Adrenal gland (tissue), 19 donors: ENCODE measurements at places on chromosomes 2 and 18. TPM values are rescaled to one million over a fixed set of nuclear protein-coding genes. Genes with fewer than 3 reads are reported as not detected.

DNA sequence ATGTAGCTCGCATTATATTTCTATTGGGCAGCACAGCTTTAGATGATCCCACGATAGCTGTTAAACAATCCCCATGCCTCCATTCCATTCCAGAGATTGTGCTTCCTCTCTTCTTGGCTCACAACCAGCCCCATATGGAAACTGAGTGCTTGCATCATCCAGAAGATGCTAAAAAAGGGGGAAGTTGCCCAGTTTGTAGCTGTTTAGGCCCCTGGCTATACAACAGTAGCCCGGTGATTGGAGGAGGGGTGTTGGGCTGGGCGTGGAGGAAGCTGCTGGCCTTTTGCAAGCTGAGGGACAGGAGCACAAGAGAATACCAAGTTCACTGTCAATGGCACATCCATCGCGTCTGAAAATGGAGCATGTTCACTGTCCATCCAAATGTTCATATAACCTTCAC lies 360.2 kb downstream of the ALK start:
- H3K27me3 ChIP-seq: no peaks in the 10 kb centered on the region
- no peaks in the 10 kb centered on the region for H3K4me1 ChIP-seq
- no peak overlapping the region for H3K27ac ChIP-seq
- no peaks in the 10 kb centered on the region for H3K36me3 ChIP-seq

MAP3K19 gene
- total RNA-seq: not detected

IL18R1 gene
- total RNA-seq: 4.3 TPM

CDKL4 gene
- 1.5 TPM for total RNA-seq

TACR1 gene
- 0.28 TPM for total RNA-seq

DNA sequence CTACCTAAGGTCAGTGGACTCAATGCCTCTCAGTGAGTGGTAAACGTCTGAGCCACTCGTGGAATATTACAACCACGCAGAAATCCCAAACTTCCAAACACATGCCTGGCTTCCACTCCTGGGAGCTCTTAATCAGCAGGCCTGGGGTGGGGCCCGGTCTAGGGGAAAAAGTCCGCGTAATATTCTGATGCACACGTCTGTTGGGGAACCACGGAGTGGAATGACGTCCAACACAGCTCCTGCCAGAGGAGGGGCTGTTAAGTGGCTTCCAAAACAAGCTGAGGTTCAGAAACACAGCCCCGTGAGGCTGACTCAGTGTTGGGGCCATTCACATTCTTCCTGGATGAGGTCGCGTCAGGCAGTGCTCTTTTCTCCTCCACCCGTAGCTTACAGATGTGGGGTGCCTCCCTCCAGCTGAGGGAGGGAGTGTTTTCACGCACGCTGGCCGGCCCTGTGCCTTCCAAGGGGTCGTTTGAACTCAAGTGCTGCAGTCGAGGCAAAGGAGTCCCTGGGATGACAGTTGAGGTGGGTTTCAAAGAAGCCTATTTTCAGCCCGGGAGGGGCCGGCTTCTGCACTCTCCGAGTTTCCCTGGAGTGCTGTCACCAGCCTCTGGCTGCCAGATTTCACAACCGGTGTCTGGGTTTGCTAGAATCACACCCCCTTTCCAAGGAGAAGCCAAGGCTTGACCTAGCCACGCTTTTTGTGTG lies 73.1 kb downstream of the ACKR3 start:
- DNase-seq: peak; percentile 26
- H3K4me3 ChIP-seq: no peak overlapping the region
- H3K27me3 ChIP-seq: no peaks in the 10 kb centered on the region
- no peaks in the 10 kb centered on the region for H3K4me1 ChIP-seq
- H3K27ac ChIP-seq: no peak overlapping the region

GRCh38 chr18:54794823-54795222 lies 33.5 kb upstream of the RAB27B start:
- no peaks in the 10 kb centered on the region for H3K27me3 ChIP-seq
- H3K4me3 ChIP-seq: no peak overlapping the region
- H3K27ac ChIP-seq: no peak overlapping the region
- H3K36me3 ChIP-seq: no peaks in the 10 kb centered on the region
- DNase-seq: no peak

DNA sequence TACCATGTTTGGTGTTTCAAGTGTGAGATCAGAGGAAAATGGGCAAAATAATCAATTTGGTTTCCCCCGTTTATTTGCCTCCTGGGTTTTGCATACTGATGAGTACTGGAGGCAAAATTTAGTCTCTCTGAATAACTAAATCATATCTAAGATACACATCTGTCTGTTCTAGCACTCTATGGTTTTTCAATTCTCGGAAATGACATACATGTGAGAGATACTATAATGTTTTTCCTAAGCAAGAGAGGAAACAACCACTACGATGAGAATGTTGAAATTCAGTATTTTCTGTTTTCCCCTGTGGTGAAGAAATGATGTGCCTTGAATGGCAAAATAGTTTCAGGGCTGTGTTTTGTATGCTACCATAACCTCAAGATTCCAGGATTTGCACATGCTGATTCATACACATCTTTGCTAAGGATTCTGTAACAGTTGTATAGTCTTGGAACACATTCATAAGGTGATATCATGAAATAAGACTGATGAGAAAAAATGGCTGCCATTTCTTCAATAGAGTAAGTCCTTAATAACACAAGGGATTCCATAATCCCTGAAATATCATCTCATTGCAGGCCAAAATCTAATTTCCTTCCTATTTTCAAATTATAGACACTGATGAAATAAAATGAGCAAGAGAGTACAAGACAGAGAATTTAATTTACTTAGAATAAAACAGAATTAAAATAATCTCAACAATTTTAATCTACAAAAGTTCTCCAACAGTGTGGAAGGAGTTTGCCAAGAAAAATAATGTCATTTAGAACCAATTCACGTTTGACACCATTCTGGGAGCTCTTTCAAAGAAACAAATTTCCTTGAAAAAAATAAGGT lies 316.6 kb downstream of the FIGN start:
- no peaks in the 10 kb centered on the region for H3K4me1 ChIP-seq
- H3K4me3 ChIP-seq: no peak overlapping the region
- H3K27ac ChIP-seq: no peak overlapping the region

GRCh38 chr2:221635949-221636348 lies 63.8 kb upstream of the EPHA4 start:
- no peak overlapping the region for H3K27ac ChIP-seq
- H3K4me3 ChIP-seq: no peak overlapping the region
- no peaks in the 10 kb centered on the region for H3K36me3 ChIP-seq
- H3K27me3 ChIP-seq: no peaks in the 10 kb centered on the region

DNA sequence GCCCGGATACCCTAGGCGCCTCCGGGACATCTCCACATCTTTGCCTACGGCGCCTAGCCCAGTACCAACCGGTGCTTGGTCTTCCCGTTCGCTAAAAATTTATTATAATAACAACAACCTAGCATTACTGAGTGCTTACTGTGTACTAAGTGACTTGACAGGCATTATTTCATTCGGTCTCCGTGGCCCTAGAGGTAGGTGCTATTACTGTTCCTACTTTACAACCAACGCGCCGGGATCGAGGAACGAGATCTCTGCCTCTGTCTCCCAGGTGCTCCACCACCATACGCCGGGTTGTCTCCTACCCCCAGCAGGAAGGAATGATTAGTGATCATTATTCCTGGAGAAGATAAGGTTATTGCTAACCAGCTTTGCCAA lies 657 bp upstream of the BIN1 start:
- no peak for DNase-seq
- H3K4me3 ChIP-seq: peak overlapping the region; percentile 39
- peaks cover 40% of the 10 kb centered on the region for H3K4me1 ChIP-seq
- H3K27ac ChIP-seq: peak overlapping the region; percentile 60
- no peaks in the 10 kb centered on the region for H3K27me3 ChIP-seq

GRCh38 chr2:152755029-152755428 lies 36.6 kb downstream of the ARL6IP6 start:
- H3K4me1 ChIP-seq: no peaks in the 10 kb centered on the region
- no peaks in the 10 kb centered on the region for H3K27me3 ChIP-seq
- H3K27ac ChIP-seq: no peak overlapping the region
- H3K4me3 ChIP-seq: no peak overlapping the region

DSC3 gene
- 0.28 TPM for total RNA-seq

AGXT gene
- 0.67 TPM for total RNA-seq

DRC1 gene
- total RNA-seq: 0.14 TPM

DNA sequence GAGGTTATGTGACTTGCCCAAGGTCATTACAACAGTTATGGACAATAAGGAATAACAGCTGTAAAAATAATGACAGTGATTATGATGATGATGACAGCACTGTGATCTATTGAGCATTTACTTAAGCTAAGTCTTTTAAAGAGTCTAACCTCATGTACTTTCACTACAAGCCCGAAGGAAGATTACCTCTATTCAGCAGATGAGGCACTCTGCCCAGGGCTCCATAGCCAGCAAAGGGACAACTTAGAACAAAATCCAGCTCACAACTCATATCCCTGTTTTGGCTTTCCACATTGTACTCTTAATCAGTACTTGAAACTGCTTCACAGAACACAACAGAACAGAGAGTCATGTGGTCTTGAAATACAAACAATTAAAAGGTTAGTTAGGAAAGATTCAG lies 290.2 kb downstream of the ZNF385B start:
- no peak overlapping the region for H3K27ac ChIP-seq
- H3K36me3 ChIP-seq: no peaks in the 10 kb centered on the region
- no peaks in the 10 kb centered on the region for H3K27me3 ChIP-seq
- DNase-seq: no peak
- peaks cover 16% of the 10 kb centered on the region for H3K4me1 ChIP-seq

- no peak for DNase-seq
- no peak overlapping the region for H3K4me3 ChIP-seq
- H3K27me3 ChIP-seq: no peaks in the 10 kb centered on the region
- H3K36me3 ChIP-seq: no peaks in the 10 kb centered on the region
These were observed 684.4 kb upstream of the SYT4 start for GRCh38 chr18:43961722-43962121.

LIMS3 gene
- 17.3 TPM for total RNA-seq

- H3K4me3 ChIP-seq: no peak overlapping the region
- no peaks in the 10 kb centered on the region for H3K36me3 ChIP-seq
- H3K4me1 ChIP-seq: no peaks in the 10 kb centered on the region
- DNase-seq: peak; percentile 9
- H3K27me3 ChIP-seq: no peaks in the 10 kb centered on the region
- no peak overlapping the region for H3K27ac ChIP-seq
These were observed 173.7 kb downstream of the MYT1L start for GRCh38 chr2:2157400-2157799.

- H3K27ac ChIP-seq: no peak overlapping the region
- H3K4me1 ChIP-seq: no peaks in the 10 kb centered on the region
- no peaks in the 10 kb centered on the region for H3K27me3 ChIP-seq
- no peak overlapping the region for H3K4me3 ChIP-seq
These were observed 23.6 kb downstream of the CPO start for GRCh38 chr2:206962966-206963365.

TMEM37 gene
- total RNA-seq: 17.8 TPM

- no peak for DNase-seq
- H3K27me3 ChIP-seq: no peaks in the 10 kb centered on the region
- H3K27ac ChIP-seq: no peak overlapping the region
- no peak overlapping the region for H3K4me3 ChIP-seq
- no peaks in the 10 kb centered on the region for H3K36me3 ChIP-seq
These were observed 469.7 kb upstream of the FANCL start for GRCh38 chr2:58710795-58711279.

KATNAL2 gene
- total RNA-seq: 4.3 TPM

CD8A gene
- total RNA-seq: 4.4 TPM

TUBA3E gene
- total RNA-seq: not detected

DNA sequence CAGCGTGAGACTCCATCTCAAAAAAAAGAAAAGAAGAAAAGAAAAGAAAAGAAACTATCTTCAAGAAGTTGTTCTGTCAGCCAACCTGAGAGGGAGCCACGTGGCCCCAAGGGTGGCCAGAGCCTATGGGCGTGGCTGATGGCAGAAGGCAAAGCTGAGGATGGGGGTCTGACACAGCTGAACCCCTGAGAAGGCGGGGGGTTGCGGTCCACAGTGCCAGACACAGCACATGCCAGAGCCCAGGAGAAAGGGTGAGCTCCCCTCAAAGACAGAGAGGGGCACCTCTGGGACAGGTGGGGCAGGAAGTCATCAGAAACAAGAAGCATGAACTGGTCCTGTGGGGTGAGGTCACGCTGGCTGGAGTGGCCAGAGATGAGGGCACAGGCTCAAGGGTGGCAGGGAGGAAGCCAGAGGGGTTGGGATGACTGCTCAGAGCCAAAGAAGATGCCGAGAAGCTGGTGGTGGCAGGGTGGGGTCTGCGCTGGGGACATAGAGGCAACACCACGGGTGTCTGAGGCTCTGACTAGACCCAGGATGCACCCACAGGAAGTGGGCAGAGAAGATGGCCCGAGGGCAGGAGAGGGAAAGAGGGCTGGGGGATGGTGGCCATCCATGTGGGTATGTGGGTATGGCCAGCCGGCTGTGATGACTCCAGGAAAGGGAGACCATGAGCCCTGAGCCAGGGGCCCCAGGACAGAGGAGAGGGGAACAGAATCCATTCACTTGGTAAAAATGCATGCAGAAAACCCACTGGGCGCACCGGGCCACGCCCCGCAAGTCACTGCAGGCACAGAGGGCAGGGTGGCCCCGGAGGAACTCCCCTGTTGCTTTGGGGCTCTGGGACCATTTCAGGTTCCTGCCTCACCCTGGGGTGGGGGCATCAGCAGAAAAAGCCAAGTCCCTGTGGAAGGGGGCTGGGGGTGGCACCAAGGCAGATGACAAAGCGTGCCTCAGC lies 8.4 kb downstream of the KIF1A start:
- no peaks in the 10 kb centered on the region for H3K27me3 ChIP-seq
- H3K4me3 ChIP-seq: no peak overlapping the region
- DNase-seq: no peak
- no peaks in the 10 kb centered on the region for H3K4me1 ChIP-seq
- H3K27ac ChIP-seq: no peak overlapping the region

PPM1B gene
- total RNA-seq: 24.8 TPM

DNA sequence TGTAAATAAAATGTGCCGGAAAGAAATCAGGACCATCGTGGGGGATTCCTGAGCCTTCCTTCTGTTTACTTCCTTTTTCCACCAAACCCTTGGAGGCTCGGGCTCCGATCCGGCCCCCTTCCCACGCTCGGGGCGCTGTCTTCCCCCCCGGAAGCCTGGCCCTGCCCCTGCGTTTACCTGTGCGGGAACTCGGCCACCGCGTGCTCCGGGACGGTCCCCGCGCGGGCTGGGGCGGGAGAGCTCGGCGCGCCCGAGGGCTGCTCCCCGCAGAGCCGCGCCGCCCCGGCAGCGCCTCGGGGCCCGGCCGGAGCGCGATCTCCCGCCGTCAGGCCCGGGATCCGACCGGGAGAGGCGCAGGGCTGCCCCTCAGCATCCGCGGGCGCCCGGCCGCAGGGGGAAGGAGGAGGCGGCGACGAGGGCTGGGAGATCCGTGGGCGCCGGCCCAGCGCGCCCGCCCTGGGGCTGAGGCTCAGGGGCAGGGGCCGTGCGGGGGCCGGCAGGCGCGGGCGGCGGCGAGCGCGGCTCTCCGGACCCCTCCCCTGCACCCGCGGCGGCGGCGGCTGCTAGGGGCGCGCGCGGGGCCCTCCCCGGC lies 435 bp downstream of the ADCY3 start:
- no peaks in the 10 kb centered on the region for H3K27me3 ChIP-seq
- H3K4me3 ChIP-seq: peak overlapping the region; percentile 80
- H3K4me1 ChIP-seq: no peaks in the 10 kb centered on the region
- no peak overlapping the region for H3K27ac ChIP-seq
- peaks cover 2% of the 10 kb centered on the region for H3K36me3 ChIP-seq
